ENCODE measurements at places on chromosomes 3 and 15.

DNA sequence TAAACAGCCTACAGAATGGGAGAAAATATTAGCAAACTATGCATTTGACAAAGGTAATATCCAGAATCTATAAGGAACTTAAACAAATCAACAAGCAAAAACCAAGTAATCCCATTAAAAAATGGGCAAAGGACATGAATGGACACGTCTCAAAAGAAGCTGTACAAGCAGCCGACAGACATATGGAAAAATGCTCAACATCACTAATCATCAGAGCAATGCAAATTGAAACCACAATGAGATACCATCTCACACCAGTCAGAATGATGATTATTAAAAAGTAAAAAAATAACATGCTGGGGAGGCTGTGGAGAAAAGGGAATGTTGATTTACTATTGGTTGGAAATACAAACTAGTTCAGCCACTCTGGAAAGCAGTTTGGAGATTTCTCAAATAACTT, 30.7 kb upstream of the PPM1L start:
- no peak for DNase-seq

- no peak for DNase-seq
Observed at GRCh38 chr3:21017115-21017852, 733.7 kb downstream of the ZNF385D start.

- DNase-seq: no peak
Observed at GRCh38 chr3:59464187-59464586, 414.4 kb upstream of the CFAP20DC start.

GRCh38 chr3:187623285-187623814, 46.8 kb downstream of the SST start:
- DNase-seq: no peak

Data from cerebellar cortex (tissue), 1 donor.